CD4-positive, alpha-beta T cell treated with Interferon alpha-2 for 1 hour (primary cell): ENCODE measurements at places on chromosomes 4 and X.

DNA sequence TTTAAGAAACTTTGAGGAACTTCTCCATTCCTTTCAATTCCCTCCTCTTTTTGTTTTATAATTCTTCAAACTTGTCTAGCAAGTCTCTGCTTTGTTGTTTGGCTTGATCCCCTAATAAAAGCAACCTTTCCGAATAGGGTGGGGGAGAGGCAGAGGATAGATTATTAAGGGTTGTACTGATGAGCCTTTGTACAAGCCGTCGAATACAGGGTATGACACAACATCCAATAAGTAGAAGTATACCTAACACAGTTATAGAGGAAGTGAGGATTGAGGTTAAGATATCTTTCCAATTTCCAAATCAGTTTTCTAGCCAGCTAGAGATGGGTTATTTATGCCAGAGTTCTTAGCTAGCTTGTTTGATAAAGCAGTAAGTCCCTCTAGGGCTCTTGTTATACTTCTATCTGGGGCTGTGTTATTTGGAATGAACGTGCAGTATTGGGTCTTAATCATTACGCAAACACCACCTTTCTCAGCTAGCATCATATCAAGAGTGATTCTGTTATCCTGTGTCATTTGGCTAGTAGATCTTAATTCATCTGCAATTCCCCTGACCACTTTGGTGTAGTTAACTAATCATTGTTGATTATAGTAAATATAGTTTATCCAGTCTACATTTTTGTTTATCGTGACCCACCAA lies 18.5 kb downstream of the METAP1 start:
- no peak for DNase-seq

- DNase-seq, result no peak
Measured at GRCh38 chr4:145679991-145680455, at the start of gene C4orf51. C4orf51 (plus strand) TSS chr4:145680146; CDS start chr4:145680204, 58 bp downstream.

DNA sequence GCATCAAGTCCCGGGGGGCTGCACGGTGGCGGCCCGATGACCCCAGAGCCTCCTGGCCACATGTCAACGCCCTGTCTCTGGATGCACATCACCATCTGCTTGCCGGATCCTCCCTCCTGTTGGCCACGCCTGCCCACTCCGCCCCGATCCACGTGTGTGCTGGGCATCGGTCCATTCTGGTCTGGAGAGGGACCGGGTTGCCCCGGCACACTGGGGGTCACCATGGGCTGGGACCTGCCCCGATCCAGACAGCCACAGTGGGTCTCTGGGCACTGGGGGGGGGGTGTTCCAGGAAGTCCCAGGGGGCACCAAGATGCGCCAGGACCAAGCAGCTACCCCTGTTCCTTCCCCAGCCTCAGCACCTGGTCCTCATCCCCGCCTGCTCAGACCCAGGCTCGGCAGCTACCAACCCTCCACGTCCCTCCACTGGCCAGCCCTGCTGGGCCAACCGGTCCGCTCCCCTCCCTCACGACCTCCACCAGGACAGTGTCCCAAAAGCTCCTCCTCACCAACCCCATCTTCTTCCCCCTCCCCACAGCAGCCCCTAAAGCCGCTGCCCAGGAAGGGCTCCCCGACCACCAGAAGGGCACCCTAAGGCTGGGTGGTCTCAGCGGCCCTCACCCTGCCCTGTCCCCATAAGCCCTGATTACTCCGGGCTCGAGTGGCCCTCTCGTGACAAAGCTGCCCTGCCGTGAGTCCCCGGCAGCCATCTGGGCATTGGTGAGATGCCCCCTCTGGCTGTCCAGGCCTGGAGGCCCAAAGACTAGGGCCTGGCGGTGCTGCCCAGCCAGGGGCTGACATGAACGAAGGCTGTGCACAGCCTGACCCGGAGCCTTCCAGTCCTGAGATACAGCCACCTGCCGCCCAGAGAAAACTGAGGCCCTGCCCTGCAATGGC lies 4.6 kb downstream of the CTBP1 start:
- DNase-seq, result no peak

DNA sequence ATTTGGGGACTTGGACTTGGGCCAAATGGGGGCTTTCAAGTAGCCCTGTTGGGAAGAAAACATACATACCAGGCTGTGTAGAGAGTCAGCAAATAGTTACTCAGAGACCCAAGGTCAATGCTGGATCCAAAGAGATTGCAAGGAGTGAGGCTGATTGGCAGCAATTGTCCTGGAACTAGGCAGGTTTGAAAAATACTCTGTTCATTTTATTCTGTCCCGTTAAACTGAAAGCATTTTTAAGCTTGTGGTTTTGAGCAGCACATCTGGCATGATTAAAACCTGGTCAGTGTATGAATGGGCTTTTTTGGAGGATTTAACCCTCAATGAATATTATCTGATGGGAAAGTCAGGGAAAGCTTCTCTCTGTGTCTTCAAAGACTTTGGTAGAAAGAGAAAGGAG lies 294.3 kb upstream of the BOD1L1 start:
- DNase-seq, result no peak

DNA sequence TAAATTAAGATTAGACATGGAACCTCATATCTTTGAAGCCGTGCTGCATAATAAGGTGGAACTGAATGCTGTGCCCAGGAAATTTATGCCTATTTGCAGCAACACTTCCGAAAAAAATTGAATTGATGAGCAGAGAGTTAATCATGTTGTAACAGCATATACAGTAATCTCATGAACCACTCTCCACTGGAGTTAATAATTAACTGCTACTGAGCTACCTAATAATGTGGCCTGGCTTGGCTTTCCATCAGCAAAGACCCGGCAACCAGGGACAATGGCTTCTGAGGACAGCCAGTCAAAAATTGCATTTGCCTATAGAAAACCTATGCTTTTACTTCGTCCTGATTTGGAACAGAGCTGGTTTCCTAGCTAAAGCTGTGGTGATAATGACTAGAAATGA lies 63.8 kb upstream of the GATB start:
- no peak for DNase-seq

GRCh38 chrX:11210415-11210801 lies 82.8 kb upstream of the AMELX start:
- DNase-seq, result no peak

- DNase-seq, result no peak
Measured at GRCh38 chr4:41442810-41443209, 95.1 kb upstream of the LIMCH1 start.

DNA sequence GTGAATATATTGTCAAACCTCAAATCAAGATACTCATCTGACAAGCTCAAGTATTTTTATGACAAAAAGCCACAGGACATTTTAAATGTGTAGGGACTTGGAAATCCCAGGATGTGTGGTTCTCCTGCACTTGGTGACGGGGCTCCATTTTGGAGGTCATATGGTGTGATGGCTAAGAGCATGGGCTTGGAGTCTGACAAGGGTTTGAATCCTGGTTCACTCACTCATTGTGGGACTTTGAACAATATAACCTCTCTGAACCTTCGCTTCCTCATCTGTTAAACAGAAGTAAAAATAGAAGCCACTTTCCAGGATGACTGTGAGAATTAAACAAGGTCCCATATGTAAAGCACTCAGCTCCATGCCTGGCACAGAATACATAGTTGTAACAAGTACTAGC lies 99.6 kb downstream of the SMIM20 start:
- DNase-seq, result no peak

- no peak for DNase-seq
Measured at GRCh38 chr4:77930876-77931275, 68.2 kb downstream of the MRPL1 start.

GRCh38 chr4:130738233-130738632 lies 1642.3 kb downstream of the C4orf33 start:
- no peak for DNase-seq

DNA sequence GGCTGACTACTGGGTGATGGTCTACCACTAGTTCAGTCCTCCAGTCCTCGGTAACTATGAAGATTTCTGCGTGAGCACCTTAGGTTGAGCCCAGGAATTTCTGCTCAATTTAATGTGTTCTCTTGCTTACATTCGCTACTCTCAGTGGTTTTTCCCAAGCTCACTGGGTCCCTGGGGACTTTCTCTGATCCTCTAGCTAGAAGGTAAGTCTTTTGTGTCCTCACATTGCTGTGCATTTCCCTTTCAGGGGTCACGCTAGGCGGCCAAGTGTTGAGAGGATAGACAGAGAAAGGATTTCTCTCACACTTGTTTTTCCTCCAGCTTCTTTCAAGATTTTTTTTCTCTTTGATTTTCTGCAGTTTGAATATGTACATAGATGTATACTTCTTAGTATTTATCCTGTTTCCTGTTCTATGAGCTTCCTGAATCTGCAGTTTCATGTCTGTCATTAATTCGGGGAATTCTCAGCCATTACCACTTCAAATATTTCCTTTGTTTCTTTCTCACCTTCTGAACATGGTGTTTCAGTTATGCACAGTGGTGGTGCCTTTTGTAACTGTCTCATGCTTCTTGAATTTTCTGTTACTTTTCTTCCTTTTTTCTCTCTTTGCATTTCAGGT lies 17.5 kb downstream of the MAGEA9 start:
- peak; percentile 2 for DNase-seq

DNA sequence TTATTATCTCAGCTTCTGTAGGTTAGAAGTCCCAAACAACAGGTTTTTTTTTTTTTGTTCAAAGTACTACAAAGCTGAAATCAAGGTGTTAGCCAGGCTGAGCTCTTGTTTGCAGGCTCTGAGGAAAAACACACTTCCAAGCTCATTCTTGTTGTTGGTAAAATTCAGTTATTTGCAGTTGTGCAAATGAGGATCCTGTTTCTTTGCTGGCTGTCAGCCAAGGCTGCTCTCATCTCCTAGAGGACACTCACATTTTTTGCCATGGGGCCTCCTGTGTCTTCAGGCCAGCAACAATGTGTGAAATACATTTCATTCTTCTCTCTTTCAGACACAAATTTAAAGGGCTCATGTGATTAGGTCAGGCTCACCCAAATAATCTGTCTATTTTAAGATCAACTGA lies 60.3 kb upstream of the HSD17B10 start:
- DNase-seq, result no peak

DNA sequence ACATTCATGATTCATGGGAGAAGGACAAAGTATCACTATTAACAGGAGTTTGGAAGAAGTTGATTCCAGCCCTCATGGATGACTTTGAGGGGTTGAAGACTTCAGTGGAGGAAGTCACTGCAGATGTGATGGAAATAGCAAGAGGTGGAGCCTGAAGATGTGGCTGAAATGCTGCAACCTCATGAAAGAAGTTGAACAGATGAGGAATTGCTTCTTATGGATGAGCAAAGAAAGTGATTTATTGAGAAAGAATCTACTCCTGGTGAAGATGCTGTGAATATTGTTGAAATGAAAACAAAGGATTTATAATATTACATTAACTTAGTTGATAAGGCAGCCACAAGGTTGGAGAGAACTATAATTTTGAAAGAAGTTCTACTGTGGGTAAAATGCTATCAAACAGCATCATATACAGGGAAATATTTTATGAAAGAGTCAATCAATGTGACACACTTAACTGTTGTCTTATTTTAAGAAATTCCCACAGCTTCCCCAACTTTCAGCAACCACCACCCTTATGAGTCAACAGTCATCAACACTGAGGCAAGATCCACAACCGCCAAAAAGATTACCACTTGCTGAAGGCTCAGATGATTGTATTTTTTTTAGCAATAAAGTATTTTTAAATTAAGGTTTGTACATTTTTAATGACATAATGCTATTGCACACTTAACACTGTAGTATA lies 302.6 kb downstream of the CBLL2 start:
- no peak for DNase-seq

DNA sequence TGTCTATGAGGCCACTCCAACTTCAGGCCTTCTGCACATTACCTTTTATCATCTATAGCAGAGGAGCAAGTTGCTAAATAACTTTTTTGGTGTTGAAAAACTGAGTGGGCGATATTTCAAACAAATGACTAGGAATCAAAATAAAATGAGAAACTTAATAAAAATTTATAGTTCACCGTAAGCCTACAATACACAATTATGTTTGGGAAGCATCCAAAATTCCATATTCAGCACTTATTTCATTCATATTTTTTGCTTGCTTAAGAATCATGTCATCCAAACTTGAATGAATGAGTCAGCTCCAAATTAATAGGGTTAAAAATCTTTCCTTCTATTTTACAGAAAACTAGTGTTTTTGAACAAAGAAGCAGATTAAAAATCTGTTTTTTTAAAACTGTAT lies 119.1 kb downstream of the SH3RF1 start:
- no peak for DNase-seq

GRCh38 chr4:140717313-140717712 lies 38.9 kb downstream of the TBC1D9 start:
- DNase-seq, result no peak

- peak; percentile 35 for DNase-seq
Measured at GRCh38 chr4:13547485-13548041, 3.3 kb upstream of the NKX3-2 start.

GRCh38 chrX:113675278-113675677 lies 834.6 kb upstream of the AMOT start:
- no peak for DNase-seq

- DNase-seq, result no peak
Measured at GRCh38 chr4:157314906-157315305, 94.4 kb downstream of the GRIA2 start.

DNA sequence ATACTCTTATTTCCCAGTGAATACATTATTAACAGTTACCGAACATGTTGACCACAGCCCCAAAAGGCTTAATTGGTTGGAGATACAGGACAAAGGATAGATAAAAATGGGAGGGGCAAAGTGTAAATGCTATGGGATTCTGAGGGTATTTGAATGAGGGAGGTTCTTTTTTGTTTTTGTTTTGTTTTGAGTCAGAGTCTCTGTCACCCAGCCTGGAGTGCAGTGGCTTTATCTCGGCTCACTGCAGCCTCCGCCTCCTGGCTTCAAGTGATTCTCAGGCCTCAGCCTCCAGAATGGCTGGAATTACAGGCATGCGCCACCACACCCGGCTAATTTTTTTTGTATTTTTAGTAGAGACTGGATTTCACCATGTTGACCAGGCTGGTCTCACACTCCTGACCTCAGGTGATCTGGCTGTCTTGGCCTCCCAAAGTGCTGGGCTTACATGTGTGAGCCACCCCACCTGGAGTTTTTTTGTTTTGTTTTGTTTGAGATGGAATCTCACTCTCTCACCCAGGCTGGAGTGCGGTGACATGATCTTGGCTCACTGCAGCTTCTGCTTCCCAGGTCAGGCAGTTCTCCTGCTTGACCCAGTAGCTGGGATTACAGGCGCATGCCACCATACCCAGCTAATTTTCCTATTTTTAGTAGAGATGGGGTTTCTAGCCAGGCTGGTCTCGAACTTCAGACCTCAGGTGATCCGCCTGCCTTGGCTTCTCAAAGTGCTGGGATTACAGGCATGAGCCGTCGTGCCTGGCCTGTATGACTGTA lies 9.0 kb downstream of the UBE2K start:
- no peak for DNase-seq

GRCh38 chr4:94458682-94459081 lies 6.9 kb downstream of the PDLIM5 start:
- no peak for DNase-seq
